Panc1 (cell line): ENCODE measurements at places on chromosomes 16 and 17. TPM values are rescaled to one million over a fixed set of nuclear protein-coding genes. Genes with fewer than 3 reads are reported as not detected.

GRCh38 chr17:40432864-40433528 is 10.3 kb upstream of the IGFBP4 start:
- DNase-seq: no peak

Gene WNT3
- 3.4 TPM for total RNA-seq

DNA sequence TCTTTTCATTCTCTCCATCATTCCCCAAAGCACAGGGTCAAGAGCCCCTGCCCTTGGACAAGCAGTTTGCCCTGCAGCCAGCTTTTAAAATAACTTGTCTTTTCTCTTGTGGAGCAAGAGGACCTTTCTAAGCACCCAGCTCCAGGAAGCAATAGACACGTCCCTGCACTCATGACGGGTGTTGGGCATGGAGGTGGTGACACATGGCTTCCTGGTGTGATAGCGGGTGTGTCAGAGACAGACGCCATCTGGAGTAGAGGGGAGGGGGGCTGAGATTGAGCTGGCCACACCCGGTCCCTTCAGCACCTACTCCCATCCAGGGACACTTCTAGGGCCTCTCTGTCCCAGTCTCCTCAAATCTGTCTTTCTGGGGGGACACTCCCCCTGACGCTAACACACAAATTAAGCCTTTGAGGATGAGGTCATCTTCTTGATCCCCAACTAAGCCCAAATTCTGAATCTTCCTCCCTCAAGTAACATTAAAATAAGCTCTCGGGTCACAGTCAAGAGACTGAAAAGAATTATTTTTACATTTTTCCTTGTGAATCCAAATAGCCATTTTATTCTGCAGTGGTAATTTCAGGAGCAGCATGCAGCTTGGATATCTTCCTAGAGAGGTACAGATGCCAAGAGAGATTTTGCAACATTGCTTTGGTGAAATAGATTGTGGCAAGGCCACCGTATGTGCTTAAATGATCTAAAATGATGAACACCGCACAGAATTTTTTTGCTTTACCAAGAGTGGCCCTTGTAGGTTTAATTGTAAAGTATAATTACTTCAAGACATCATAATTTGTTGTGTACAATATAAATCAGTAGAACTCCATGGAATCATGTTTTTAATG is 216.6 kb upstream of the IRX3 start:
- DNase-seq: no peak

- DNase-seq: no peak
Measured at GRCh38 chr16:75416904-75417565, 16.3 kb downstream of the CFDP1 start.

Gene HBQ1
- 10.4 TPM for total RNA-seq

- no peak for DNase-seq
Measured at GRCh38 chr16:56554441-56554840, 10.4 kb upstream of the MT4 start.

Gene MEIOC
- 0.82 TPM for total RNA-seq

Gene CHST4
- 1.1 TPM for total RNA-seq

Gene RND2
- total RNA-seq: 0.59 TPM

Gene ANKS4B
- total RNA-seq: not detected

DNA sequence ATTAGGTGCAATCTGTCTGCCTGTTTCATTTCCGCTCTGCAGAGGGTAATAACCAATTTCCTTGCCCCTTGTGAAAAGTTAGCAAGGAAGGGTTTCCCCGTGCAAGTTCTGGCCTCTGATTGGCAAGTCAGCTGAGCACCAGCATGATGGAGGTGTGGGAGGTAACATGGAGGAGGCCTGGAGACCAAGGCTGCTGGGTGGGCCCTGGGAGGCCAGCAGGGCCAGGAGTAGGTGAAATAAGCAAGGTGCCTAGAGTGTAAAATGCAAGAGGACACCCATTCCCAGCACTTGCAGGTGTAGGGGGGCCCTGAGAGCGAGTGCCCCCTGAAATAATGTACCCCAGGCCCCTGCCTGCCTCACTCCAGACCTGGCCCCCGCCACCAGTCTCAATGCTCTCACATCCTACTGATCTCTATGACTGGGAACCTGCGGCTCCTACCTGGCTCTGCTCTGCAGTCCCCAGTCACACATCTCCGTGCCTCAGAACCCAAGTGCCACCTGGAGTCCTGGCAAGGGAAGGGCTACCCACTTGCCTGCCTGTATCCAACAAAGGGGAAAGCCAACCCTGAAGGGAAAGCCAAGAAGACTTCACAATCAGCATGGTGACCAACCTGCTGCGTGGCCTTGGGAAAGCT is 116.2 kb downstream of the C16orf78 start:
- DNase-seq: no peak
